ENCODE measurements at places on chromosomes 6 and 20.
A peak's percentile ranks its signal among the peaks of the same experiment; 100 is the strongest.

- DNase-seq: no peak
Observed at GRCh38 chr6:42217157-42217518, 523 bp downstream of the MRPS10 start.

DNA sequence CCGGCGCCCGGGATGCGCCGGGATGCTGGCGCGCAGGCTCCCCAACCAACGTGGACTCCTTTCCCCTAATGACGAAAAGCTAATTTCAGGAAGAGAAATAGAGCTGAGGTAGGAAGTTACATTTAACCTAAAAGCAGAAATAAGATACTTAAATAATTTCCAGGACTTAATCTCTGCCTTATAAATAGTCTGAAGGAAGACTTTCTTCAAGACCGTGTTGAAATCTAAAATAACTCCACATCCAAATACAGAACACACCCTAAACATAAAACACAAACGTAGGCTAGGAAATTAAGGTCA, 1.3 kb downstream of the ASF1A start:
- no peak for DNase-seq

DNA sequence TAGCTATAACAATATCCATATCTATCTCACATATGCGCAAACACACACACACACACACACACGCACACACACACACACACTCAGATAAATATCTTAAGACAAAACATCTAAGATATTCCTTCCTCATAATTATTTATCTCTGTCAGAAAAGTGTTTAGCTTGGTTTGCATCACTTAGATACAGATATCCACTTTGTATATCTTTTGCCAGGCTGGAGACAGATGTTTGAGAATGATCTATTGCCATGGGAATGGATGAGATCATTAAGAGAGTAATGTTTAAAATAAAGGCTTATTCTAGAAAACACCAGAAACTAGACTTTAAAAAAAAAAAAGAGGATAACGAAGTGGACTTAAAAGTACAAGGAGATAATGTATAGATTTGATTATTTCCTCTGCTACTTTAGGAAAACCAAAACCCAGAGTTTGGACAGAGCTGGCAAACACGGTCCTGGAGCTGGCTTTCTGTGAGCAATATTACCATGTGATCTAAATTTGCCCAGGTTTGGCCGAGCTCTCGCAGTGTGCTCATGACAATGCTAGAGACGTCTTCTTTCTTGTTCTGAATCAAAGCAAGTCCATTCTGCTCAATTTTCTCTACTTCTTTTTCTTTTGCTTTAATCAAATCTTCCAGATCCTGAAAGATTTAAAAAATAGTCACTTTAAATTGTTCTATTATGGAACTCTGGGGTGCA, 411.8 kb downstream of the SYNE1 start:
- no peak for DNase-seq

DNA sequence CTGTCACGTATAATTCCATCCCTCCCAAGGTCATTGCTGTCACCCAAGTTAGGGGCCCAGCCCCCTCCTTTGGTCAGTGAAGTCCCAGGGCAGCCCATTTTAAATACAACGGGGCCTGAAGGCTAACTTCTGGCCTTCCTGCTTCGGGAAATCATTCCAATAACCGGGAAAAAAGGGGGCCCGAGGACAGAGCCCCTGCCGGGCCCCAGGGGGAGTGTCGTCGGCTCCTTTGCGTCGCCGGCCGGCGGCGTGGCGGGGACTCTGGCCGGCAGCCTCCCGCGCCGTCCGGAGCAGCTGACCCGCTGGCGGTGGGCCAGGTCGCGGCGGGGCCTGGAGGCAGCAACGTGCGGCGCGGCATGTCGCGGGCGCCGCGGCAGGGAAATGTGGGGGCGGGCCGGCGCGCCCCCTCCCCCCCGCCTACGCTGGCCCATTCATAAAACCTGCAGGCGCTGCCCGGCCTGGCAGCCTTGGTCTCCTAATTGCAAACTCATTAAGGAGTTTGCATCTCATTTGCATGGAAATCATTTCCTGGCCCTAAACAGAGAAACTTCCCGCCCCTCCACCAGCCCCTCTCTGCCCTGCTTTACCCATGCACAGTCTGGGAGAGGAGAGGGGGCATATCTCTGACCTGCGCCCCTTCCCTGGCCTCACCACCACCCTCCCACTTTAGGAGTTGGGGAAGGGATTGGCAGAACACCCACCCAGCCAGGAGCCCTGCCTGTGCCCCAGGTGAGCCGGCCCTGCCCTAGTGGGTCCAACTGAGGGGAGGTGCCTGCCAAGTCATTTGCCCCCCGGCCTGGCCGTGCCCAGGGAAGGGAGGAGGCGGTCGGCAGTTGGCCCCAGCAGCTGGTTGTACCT, 50.7 kb downstream of the MRPL14 start:
- DNase-seq: no peak

DNA sequence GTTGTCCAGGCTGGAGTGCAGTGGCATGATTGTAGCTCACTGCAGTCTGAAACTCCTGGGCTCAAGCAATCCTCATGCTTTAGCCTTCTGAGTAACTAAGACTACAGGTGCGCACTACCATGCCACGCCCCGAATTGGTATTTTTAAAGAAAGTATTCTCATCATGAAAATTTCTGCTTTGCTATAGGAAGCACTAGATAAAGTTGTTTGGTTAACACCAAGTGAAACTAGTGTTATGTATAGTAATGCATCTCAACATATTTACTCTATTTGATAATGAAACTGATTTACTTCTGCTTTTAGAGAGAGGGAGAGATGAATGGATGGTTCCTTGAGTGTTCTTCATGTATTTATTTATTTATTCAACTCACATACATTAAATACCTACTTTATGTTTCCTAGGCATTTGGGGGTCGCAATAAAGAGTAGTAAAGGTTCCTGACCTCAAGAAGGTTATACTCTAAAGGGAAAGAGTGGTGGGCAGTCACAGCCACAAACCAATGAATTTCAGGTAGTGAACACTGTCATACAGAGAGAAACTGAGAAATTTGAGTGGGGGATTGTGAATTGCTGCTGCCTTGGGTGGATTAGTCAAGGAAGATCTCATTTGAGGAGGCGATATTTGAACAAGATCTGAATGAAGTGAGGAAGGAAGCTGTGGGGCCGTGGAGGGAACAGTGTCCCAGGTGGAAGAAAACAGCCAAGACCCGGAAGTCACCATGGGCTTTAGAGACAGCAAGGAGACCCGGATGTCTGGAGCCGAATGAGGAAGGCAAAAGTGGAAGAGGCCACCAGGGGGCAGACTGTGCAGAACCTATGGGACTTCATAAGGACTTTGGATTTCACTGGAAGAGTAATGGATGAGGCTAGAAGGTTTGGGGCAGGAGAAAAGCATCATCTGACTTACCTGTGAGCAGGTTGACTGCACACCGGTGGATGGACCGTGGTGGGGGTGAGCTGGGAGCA, 185.6 kb downstream of the TSHZ2 start:
- DNase-seq: peak; percentile 47

- DNase-seq: no peak
Observed at GRCh38 chr20:60491051-60491581, 532.9 kb downstream of the CDH26 start.

GRCh38 chr20:40449974-40450616, 238.9 kb downstream of the MAFB start:
- no peak for DNase-seq

GRCh38 chr6:136011475-136011874, 160.0 kb downstream of the PDE7B start:
- no peak for DNase-seq

- no peak for DNase-seq
Observed at GRCh38 chr20:44181611-44182010, 5.4 kb downstream of the JPH2 start.

- no peak for DNase-seq
Observed at GRCh38 chr20:23664954-23665353, 23.9 kb downstream of the CST4 start.

DNA sequence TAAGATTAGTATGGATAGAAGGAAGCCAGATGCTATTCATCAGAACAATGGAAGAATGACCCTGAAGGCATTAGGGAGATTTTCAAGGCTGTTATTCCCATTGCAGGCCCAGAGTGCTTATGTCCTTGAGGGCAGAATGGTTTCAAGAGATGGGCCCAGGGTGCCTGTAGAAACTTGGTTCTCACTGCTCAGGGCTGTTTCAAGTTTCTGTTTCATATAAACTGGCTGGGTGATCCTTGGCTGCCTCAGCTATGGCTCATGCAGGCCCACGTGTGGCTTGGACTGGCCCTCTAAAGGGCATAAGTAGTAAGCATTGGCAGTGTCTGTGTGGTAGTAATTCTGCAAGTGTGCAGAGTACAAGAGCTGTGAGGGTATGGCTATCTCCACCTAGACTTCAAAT, 540.9 kb upstream of the MAN1A1 start:
- no peak for DNase-seq

Measured in activated CD4-positive, CD25-positive, alpha-beta regulatory T cell treated with anti-CD3 and anti-CD28 coated beads, Interleukin-2, amount 50 U/mL, for 72 hours (primary cell).